ENCODE measurements at places on chromosomes 11 and 22.

- no peak for DNase-seq
These were observed 22.8 kb upstream of the TP53AIP1 start for GRCh38 chr11:128965485-128965884.

DNA sequence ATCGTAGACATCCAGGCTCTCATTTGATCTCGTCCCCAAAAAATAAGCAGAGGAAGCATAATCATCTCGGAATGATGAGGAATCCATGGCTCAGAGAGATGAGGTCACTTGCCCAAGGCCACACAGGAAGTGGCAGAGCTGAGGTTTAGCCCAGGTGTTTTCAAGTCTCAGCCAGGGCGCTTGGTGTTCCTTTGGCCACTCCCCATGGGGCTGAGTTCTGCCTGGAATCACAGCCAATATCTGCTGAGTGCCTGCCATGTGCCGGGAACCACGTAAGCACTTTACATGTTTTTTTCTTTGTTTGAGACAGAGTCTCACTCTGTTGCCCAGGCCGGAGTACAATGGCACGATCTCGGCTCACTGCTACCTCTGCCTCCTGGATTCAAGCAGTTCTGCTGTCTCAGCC, 29.5 kb upstream of the MYH9 start:
- DNase-seq, result no peak

DNA sequence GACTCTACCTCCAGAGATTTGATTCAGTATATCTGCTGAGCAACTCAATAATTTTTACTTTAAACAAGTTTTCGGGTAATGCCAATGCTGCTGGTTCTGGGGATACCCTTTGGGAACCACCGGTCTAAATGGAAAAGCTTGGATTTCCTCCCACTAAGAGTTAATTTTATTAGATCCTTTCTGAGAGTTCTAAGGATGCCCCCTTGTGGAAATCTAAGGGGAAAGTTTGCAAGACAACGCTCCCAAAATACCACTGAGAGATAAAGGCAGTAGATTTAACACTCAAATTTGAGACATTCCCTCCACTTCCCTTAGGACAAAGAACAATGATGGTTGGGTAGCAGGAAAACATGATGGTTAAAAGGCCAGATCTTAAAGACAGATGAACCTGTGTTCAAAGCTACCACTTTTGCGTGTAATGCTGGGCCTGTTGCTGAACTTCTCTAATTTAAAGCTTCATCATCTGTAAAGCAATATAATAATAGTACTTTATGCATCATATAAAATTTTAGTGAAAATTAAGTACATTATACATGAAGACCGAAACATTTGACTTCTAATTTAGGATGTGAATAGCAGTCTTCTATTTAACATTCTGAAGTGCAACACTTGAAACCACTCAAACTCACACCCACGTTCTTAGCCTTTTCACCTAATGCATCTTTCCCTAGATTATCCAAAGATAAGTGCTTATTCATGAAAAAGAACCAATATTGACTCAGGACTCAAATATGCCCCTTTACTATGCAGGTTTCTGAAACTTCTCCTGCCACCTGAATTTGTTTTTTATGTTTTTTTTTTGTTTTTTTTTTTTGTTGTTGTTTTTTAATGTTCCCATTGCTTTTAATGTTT, 110.1 kb upstream of the LUZP2 start:
- DNase-seq, result no peak

GRCh38 chr11:77154381-77155081, 26.5 kb downstream of the MYO7A start:
- peak; percentile 79 for DNase-seq

DNA sequence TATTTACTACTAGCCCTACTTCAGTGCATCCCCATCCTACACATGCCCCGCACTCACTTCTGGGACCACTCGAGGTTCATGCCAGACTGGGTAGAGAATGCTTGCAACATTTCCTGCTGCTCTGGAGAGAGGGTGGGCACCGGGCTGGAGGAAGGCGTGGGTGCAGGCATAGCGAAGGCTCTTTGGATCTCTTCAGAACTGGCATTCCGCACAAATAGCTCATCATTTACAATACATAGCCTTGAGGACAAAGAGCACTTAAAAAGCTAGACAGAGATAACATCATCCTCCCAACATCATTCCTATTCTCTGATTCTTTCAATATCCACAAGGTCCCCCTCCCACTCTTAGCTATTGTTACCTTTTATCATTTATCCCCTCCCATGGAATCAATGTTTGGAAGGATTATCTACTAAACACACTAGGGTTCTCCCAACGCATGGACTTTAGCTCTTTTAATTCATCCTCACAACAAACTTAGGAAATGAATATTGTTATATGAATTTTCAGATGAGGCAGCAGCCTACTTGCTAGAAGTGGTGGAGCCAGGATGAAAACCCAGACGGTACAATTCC, 2.5 kb upstream of the TMEM223 start:
- no peak for DNase-seq

DNA sequence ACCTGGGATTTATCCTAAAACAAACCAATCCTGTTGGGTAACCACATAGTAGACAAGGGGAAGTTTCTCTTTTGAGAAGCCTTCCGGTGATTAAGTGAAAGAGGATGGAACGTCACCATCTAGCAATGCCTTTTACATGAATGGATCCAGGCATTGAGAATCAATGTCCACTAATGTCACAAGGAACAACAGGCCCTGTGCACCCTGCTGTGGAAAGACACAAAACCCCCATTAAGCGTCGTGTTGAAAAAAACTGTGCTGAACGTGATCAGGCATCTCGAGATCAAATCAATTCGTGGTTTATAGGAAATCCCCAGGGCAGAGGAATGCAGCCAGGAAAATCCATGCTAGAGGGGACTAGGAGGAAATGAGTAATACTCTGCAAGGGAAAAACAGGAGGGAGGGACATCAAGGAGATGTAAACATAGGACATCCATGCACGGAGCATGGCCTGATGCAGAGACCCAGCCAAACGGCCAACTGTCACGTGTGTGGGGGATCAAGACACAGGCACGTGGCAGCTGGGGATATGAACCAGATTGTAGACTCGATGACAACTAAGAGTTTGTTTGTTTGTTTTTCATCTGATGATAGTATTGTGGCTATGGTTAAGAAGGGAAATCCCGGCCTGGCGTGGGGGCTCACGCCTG, 38.6 kb upstream of the CARS1 start:
- DNase-seq, result peak; percentile 65

GRCh38 chr11:60389279-60389910, 6.9 kb upstream of the MS4A14 start:
- no peak for DNase-seq

- no peak for DNase-seq
These were observed 4.1 kb downstream of the SBF2 start for GRCh38 chr11:10289765-10290380.

DNA sequence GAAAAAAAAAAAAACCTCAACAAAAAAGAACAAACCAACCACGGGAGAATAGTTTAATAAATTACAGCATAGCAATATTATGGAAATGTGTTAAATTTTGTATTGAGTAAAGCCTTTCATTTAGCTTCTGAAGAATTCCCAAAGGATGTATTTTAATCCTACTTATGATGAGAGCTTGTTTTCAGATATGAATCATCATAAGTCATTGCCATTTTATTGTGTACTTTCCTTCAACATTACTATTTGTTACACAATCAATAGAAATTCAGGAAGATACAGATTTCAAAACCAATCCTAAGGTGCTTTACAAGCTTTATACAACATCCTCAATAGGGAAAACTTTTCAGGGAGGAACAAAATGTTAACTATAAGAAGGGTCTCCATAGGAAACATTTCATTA, 200.6 kb upstream of the CTSC start:
- DNase-seq, result no peak

DNA sequence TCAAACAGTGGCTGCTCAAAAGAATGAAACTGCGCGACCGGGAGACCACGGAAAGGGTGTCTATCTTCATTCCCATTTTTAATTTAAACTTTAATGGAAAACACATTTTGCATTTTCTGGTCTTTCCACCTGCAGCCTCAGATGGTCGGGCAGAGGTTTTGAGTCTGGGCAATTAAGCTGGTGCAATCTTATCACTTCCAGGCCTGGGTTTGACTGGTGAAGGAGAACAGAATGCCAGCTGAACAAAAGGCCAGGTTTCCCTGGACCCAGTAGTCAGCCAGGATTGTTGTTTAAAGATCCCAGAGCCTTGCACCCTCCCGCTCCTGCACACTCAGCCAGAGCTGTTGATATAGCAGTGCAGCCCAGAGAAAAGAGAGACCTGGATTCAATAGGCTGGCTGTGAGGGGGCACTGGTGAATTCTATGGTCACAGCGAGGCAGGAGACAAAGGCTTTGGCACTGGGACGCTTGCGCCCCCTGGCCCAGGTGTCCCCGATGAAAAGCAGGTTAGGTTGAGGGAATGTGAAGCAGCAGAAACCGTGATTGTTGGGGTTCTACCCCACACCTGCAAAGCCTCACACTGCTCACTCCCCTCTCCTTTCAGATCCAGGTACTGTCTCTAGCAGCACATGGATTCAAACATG, 83.6 kb downstream of the FLI1 start:
- DNase-seq, result no peak

- no peak for DNase-seq
These were observed 40.9 kb downstream of the CSRP3 start for GRCh38 chr11:19160847-19161246.

GRCh38 chr22:50444663-50445062, 30.2 kb downstream of the SBF1 start:
- peak; percentile 43 for DNase-seq

GRCh38 chr11:36122671-36123070, 166.6 kb downstream of the COMMD9 start:
- no peak for DNase-seq

DNA sequence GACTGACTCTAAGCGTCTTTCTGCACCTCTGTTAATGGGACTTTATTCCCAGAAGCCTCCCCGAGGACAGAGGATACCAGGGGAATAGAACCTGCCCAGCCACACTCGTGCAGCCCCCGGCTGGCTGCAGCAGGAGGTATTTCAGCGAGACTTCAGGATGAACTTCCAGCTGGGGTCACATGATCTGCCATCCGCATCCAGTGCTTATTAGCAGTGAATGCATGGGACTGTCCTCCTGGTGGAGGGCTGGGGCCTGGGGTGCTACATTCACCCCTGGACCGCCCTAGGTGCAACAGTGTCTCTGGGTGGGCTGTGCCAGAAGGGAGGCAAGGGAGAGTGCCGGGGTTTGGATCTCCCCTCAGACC, 1.6 kb downstream of the DUSP8 start:
- no peak for DNase-seq

GRCh38 chr11:61472282-61472681, 36.3 kb upstream of the LRRC10B start:
- DNase-seq, result no peak

All from left hindlimb (tissue), 1 donor.